ENCODE measurements at places on chromosomes 6 and 20. TPM values are rescaled to one million over a fixed set of nuclear protein-coding genes. Genes with fewer than 3 reads are reported as not detected.

- no peak for DNase-seq
Observed at GRCh38 chr6:34536251-34536958, 19.7 kb downstream of the SPDEF start.

GRCh38 chr6:151381722-151382121 is 9.6 kb downstream of the ZBTB2 start:
- no peak for DNase-seq

DNA sequence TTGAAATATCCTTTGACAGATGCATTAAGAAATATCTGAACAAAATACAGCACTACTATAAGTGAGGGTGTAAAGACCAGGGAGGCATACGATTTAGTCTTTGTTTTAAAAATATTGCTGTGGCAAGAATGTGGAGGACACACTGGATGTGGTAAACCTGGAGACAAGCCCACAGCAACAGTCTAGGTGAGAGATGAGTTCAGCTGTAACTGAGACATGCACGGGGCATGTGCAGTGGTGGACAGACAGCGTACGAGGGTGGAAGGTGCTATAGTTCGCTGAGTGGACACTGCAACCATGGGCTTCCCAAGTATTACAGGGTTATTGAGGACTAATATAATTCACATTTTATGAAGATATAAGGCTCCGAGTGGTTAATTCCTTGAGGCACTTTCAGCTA is 1.8 kb downstream of the NANP start:
- no peak for DNase-seq

DNA sequence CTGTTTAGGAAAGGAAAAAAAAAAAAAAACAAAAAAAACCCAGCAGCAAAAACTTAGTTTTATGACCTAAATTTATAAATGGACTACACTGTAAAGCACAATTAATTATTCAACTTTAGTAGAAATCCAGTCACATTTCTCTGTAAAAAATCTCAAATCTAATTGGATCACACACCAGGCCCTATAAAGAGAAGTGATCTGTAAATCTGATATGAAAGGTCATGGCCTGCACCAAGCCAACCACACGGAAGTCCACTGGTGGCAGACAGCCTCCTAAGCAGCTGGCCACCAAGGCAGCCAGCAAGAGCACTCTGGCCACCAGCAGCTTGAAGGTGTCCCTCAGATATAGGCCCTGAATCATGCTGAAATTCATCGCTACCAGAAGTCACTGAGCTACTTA is 131.6 kb downstream of the HFE start:
- no peak for DNase-seq

- no peak for DNase-seq
Observed at GRCh38 chr6:11380969-11381744, 148.7 kb upstream of the NEDD9 start.

GRCh38 chr6:20952699-20953474 is 418.6 kb downstream of the CDKAL1 start:
- no peak for DNase-seq

SLC4A11 gene
- 1.6 TPM for total RNA-seq
